ENCODE measurements at places on chromosomes 16 and 17.

GRCh38 chr17:74659889-74660288 lies 36.4 kb upstream of the CD300E start:
- DNase-seq: no peak

DNA sequence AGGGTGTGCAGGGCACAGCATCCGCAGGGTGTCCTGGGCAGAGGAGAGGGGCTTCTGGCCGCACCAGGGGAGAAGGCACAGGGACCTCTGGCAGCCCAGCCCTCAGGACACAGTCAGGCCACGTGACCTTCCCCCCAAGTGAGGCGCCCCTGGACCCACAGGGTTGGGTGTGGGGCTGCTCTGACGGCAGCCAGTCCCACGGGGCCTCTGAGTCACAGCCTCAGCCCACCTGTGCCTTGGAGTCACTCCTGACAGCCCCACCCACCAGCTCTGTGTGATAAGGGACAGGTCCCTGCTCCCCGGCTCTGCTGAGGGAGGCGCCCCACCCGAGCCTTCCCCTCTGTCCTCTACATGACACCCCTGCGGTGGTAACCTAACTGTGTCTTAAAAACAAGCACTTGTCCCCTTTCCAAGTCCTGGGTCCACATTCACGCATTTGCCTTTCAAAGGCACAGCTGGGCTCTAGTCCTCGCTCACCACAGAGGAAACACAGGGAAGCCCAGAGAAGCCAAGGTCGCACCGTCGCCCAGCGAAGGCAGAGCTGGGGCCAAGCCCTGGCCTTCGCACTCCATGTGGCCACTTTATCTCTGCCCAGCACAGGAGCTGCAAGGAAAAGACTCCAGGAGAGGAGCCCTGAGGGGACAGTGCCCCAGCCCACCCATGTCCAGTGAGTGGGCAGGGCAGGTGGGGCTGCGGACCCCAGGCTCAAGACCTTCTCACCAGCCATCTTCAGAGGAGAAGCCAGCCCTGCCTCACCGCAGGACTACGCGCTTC lies 5.1 kb upstream of the NPTX1 start:
- no peak for DNase-seq

DNA sequence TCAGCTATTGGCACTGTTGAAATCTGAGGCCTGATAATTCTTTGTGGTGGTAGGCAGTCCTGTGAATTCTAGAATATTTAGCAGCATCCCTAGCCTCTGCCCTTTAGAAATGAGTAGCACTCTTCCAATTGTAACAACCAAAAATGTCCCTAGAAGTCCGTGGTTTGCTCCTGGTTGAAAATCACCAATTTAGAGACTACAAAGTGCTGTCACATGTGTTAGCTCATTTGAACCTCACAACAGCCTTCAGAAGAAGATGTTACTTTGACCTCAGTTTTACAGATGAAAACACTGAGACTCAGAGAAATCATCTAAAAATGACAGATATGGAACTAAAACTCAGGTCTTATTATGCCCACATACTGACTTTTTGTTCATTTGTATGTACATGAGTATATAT lies 103.2 kb downstream of the TANC2 start:
- no peak for DNase-seq

DNA sequence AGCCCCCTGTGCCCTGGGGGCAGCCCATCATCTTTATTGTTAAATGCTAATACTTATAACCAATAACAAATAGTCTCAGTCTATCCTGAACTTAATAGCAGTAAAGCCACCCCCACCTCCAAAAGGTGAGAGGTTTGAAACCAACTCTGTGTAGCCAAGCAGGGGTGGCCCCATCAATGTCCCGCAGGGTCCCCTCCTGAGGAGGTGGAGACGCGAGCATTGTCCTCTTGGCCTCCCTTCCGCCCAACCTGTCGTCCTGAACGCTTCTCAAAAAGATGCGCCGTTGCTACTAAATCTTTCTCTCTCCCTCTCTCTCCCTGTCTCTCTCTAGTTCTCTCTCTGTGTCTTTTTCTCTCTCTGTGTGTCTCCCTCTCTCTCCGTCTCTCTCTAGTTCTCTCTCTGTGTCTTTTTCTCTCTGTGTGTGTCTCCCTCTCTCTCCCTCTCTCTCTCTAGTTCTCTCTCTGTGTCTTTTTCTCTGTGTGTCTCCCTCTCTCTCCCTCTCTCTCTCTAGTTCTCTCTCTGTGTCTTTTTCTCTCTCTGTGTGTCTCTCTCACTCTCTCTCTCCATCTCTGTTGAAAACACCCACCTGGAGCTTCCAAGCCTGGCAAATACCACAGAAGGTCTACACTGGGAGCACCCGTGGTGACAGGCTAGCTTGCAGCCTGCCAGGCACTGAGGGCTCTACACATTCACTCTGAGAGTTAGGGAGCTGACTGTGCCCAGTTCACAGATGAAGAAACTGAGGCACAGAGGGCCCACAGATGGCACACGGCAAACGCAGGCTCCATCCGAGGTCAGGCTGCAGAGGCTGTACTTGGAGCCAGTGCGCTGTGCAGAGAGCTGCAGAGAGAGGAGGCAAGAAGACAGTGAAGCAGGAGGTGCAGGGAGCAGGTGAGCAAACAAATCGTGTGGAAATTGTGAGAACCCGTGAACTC lies 185.9 kb downstream of the C16orf95 start:
- no peak for DNase-seq

DNA sequence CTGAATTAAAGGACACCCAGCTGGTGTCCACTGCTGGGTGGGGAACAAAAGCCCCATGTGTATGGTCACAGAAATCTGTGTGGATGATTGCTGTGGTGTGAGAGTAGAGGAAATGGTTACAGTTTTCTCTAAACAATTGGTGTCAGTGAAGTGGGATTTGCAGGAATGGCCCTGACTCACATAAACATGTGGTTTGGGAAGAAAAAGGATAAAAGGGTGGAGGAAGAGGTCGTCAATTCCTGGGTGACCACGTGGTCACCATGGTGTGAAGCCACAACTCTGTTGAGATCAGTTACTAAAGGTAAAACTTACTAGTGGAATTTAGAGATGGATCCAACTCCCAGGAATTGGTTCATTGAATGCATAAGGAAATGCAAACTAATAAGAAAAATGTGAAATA lies 3.6 kb upstream of the TUBG2 start:
- DNase-seq: no peak

DNA sequence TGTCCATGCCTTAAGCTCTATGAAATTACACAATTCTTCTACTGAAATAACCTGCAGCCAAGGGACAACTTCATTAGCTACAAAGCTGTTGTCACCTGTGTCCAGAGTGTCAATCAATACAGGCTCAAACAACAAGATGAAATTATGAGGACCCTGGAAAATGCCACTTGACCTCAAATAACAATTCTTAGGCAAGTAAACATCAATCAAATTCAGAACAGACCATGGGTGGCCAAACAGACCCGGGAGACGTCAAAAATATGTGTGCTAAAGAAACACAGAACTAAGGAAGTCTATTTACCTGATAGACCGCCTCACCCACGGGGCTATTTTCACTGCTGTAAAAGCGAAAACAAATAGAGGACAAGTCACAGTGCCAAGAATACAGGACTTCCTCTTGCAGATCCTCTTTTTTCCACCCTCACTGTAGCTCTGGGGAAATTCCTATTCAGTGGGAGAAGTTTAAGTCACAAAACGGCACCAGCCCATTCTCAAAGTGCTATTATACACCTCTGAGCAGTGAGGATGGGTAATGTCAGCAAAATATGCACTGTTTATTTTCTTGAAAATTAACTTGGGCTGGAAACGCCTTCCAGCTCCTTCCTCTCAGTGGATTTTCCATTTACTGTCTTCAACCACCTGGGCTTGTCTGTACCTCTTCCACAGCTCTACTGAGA lies 2.7 kb downstream of the LITAF start:
- DNase-seq: peak; percentile 21

GRCh38 chr16:57284952-57285363 lies 486 bp upstream of the PLLP start:
- no peak for DNase-seq

- peak; percentile 34 for DNase-seq
Measured at GRCh38 chr17:68351395-68351794, 60.1 kb downstream of the ARSG start.

DNA sequence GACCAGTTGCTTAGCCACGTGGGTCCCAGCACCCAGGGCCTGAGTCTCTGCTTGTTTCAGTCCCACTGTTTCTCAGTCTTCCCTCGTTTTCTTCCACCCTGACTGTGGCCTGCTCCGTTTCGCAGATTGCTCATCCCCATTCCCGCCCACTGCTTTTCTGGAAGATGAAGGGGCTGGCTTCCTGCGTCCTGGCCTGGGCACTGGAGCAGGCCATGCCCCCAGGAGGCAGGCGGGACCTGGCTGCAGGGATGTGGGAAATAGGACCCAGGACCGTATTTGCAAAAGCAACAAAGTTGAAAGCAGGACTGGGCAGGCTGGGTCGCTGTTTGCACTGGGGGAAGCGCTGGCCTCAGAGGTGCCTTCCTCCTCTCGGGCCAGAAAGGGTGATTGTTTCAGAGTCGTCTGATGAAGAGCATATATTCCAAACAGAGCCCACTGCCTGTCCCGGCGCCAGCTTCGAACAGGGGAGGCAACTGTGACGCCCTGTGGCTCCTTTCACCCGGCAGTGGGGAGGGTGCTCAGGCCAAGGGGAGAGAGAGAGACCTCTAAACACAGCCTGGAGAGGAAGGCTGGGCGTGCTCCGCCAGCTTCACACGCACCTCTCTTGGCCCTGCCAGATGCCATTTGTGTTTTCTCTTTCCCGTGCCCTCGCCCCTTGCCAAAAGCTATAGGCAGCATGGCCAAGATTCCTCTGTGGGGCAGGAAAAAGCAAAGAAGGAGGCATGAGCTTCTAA lies 108.6 kb downstream of the CMIP start:
- DNase-seq: no peak

GRCh38 chr16:53892155-53892554 lies 188.2 kb downstream of the FTO start:
- peak; percentile 91 for DNase-seq

DNA sequence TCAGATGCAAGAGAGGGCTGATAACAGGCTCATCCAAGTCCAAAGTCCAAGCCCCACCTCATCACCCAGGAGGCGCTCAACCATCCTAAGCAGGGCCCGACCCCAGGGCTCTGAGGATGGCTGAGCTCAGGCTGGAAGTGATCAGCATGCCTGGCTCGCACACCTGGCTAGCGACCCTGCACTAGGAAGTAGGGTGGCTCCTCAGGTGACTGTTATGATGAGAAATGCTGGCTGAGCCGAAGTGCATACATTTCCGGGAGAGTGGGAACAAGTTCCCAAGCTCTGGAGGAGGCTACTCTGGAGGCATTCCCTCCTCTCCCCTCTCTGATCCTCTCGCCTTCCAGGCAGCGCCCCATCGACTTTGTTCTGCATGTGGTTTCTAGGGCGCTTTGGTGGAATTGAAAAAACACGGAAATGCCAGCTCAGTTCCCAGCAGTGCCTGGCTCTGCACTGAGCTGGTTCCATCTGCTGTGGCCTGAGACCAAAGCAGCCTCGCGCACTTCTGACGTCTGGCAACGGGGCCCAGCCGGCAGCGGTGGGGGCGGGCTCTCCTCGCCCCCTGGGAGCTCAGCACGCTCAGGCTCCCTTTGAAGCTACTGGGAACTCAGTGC lies 130.3 kb downstream of the IRF8 start:
- DNase-seq: peak; percentile 13

DNA sequence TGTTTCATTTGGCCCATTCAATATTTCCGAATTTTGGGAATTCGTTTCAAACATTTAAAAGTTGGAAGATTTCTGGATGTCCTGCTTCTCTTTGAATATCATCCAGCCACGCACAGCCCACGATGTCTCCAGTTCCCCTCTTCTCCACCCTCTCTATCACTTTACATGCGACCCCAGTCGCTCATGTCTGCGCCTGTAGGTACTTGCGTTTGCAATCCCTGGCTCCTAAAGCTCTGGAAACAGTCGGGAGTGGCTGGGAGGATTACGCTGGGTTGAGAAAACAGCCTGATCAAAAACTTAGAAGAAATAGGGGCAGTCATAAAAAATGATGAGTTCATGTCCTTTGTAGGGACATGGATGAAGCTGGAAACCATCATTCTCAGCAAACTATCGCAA lies 1.5 kb upstream of the SBK1 start:
- DNase-seq: no peak

DNA sequence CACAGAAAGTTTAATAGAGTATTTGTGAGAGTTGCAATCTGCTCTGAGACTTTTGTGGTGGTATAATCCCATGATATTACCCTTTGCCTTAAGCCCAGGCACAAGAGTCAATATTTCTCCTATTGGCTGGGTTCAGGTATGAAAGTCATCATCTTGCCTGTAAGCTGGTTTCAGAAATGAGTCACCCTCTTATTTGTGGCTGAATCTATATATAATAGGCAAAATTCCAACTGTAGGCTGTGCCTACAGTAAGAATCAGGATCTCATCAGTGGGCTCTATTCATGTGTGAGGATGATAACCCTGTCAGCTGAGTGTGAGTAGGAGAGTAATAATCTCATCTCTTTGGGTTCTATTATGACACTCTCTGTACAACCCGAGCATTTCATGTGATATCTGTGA lies 2103.1 kb downstream of the TP53TG3F start:
- no peak for DNase-seq

DNA sequence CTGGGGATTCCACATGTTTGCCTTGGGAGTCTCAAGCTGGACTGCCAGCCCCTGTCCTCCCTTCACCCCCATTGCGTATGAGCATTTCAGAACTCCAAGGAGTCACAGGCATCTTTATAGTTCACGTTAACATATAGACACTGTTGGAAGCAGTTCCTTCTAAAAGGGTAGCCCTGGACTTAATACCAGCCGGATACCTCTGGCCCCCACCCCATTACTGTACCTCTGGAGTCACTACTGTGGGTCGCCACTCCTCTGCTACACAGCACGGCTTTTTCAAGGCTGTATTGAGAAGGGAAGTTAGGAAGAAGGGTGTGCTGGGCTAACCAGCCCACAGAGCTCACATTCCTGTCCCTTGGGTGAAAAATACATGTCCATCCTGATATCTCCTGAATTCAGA lies 28.9 kb downstream of the CDRT15 start:
- DNase-seq: no peak

- no peak for DNase-seq
Measured at GRCh38 chr17:40157973-40158372, 17.6 kb downstream of the CASC3 start.

GRCh38 chr16:69804297-69804696 lies 42.2 kb downstream of the WWP2 start:
- no peak for DNase-seq

- no peak for DNase-seq
Measured at GRCh38 chr17:80712089-80712488, 167.5 kb downstream of the RPTOR start.

DNA sequence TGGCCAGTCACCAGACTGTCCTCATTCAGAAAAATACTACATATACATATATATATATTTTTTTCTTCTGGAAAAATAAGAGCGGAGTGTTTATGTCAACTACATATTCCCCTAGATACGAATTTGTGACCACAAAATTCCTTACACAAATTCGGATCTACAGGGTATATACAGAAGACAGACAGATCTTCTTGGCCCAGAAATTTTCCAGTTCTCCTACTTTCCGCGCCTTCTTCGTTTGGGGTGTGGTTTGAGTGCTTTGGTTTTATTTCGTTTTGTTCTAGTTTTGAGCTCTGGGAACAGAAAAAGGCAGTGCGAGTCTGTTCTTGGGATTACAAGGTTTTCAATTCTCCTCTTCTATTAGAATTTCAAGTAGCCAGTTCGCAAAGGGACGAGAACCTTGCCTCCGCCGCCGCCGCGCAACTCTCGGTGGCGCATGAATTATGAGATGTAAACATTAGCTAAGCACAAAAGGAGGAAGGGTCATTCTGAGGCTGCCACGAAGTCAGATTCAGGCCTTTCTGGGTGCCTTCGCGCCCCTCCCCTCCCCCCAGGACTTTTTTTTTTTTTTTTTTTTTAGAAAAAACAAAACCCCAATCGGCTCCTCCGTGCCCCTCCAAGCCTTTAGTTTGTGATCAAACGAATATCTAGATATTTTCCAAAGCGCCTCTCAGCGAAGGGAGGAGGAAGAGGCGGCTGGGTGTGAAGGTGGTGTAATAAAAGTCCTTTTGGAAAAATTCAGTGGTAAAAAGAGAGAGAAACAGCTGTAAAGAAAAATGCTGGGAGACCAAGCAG lies 1.8 kb upstream of the HOXB4 start:
- no peak for DNase-seq

Data from cerebellar cortex (tissue), 1 donor.